A549 (cell line): ENCODE measurements at places on chromosomes 16 and 17. TPM values are rescaled to one million over a fixed set of nuclear protein-coding genes. Genes with fewer than 3 reads are reported as not detected.
A peak's percentile ranks its signal among the peaks of the same experiment; 100 is the strongest.

DNA sequence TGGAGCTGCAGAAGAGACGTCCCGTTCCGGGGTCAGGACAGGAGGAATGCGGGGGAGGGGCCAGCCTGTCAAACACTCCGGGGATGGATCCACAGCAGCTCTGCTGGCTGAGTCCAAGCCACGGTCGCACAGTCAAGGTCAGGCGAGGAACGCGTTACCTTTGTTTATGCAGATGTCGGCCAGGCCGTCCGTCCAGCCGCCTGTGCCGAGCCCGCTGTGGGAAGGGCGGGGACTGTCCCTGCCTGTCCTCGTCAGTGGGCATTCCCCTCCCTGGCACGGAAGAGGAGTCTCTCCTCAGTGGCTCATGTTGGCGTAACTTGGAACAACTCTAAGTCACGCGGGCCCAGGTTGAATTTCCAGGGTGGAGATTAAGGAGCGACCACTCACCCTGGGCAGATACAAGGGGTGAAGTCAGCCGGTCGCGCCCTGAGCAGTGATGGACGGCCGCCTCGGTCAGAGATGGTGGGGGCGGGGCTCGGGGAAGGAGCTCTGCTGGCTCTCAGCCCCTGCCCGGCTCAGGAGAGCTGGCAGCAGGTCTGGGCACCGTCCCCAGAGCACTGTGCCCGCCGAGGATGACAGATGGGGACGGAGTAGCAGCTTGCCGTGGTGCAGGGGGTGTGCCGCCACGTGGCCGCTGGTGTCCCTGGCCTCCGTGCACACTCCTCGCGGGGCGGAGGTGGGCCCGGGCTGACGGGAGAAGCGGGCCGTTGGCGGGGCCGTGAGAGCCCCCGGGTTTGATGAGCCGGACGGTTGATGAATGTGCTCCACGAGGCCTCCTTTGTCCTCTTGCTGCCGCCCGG, 7.3 kb downstream of the CACNA1H start:
- DNase-seq, result no peak

DNA sequence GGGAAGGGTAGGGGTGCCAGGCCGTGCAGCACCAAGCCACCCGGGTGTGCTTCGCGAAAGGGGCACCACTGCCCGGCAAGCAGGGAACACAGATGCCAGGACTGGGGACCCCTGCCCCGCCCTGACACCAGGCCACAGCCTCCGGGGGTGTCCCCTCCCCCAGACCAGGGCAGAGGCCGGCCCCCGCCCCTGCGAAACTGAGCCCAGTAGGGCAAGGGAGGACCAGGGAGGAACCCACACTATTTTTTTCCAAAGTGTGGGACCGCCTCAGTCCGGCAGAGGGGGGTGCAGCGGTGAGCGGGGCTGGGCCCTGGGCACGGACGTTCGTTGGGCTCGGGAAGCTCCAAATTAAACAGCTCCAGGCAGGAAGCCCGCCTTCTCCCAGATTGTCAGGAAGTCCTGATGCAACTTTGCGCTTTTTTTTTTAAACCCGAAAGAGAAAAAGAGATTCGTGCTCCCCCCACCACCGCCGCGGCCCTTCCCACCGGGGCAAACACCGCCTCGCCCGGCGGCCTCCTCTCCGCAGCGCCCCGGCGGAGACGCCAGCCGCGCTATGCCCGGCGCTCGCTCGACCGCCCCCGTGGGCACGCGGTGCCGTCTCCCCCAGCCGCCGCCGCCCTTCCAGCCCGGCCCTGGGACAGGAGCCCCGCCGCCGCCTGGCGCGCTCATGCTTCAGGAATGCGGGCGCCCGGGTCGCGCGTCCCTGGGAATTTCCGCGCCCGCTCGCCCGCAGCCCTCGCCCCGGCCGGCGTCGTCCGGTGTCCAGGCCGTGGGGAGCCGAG, 755 bp downstream of the PIEZO1 start:
- DNase-seq, result peak; percentile 74

DNA sequence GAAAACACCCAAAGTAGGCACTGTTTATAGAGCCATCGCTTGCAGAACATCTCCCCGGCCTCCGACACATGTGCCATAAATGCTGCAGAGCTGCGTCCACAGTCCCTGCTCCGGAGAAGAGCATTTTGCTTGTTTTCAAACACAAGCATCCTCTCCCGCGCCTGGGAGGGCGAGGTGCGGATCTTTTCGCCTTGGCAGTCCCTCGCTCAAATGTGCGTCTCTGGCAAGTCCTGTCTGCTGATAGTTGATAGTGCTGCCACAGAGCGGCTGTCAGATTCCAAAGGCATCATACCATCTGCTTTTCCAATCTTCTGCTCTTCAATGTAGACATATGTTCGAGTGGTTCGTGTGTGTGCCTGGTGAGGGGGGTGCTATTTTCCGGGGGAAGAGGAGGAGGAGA, 603.7 kb downstream of the MAF start:
- no peak for DNase-seq

DNA sequence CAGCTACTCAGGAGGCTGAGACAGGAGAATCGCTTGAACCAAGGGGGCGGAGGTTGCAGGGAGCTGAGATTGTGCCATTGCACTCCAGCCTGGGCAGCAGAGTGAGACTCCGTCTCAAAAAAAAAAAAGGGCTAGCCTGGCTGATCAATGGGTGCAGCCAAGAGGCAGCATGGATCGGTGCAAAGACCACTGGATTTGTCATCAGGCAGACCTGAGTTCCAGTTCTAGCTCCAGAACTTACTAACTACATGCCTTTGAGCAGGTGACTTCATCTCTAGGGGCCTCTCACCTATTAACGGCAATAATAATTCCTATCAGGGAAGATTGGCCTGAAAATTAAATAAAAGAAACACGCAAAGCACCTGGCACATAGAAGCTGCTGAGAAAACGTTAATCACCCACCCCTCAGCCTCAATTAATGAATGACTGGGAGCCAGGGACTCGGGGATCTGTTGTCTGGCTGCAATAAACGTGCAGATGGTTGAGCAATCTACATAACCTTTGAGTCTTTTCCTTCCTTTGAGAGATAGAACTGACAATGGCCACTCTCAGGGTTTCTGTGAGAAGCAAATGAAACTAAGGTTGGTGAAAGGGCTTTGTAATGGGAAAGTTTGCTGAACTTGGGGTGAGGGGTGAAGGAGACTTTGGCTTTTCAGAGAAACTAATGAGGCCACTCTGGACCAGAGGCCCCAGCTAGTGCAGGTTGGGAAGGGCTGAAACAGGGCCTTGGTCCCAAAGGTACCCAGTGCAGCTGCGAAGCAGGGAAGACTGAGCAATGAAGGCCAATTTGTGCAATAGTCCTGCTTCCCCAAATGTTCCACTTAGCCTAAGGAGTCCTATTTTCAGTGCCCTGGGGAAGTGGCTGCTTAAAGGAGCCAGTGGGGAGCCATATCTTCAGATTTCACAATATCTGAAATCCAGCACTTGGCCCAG, 7.6 kb downstream of the SEZ6L2 start:
- no peak for DNase-seq

GRCh38 chr16:20829536-20829935, 23.2 kb downstream of the REXO5 start:
- DNase-seq, result no peak

- DNase-seq, result peak; percentile 87
These were observed 2.0 kb downstream of the NCBP3 start for GRCh38 chr17:3843935-3844516.

DNA sequence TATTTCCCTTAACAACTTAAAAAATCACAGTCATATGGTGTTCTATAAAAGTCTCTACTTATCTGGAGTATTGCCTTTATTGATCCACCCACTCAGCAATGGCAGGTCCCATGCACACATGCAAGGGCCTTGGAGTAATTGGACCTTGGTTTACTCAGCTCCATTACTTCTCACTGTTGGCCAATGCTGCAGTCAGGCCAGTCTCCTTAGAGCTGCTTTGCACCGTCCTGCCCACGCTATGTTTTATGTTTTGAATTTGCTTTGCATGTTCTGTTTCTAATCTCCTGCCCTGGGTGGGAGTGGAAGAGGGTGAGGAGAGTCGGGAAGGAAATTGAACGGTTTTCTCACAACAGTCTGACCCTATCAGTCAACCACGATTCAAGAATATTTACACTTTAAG, 23.6 kb downstream of the ARHGAP44 start:
- DNase-seq, result no peak

DNA sequence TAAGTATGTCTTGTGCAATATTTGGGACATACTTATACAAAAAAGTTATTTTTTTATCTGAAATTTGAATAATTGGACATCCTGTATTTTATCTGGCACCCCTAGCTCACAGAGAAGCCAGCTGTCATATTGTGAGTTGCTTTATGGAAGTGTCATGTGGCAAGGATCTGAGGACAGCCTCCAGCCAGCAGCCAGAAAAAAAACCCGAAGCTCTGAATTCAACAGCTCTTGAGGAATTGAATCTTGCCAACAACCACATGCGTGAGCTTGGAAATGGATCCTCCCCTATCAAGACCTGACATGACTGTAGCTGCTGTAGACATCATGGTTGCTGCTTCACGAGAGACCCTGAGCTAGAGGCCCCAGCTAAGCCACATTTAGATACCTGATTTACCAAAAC, 187.2 kb upstream of the SHISA6 start:
- DNase-seq, result no peak

DNA sequence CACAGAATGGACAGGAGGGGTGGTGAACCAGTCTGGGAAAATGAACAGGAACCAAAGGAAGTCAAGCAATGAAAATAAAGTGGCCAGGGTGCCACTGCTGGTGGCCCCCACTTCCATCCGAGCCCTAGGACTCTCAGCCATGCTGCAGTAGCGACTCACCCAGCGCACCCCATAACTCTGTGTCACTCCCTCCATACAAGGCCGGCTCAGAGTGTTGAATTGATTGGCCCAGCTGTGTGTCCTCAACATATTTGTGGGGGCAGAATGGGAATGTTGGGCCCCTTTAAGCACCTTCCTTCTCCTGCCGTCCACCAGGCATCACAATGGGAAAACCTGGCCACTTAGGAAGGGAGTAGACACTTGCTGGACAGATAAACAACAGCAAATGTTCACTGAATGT, 169.0 kb upstream of the SDK2 start:
- no peak for DNase-seq

CACNG5 gene
- 0.07 to 0.09 TPM in 2 of 3 replicates, not detected in the other for polyA plus RNA-seq

KRT37 gene
- polyA plus RNA-seq, result not detected in 3 replicates

IL34 gene
- polyA plus RNA-seq, result 0.29 to 0.89 TPM (median 0.40 TPM) in 3 replicates

BCL6B gene
- polyA plus RNA-seq, result 0.03 to 0.04 TPM in 2 of 3 replicates, not detected in the other

FOXL1 gene
- polyA plus RNA-seq, result 0.52 to 0.70 TPM (median 0.70 TPM) in 3 replicates

HP gene
- polyA plus RNA-seq, result not detected in 3 replicates
